ENCODE measurements at places on chromosomes 11 and 22.

GRCh38 chr22:44097263-44098020 is 73.3 kb downstream of the PARVB start:
- no peak for DNase-seq

DNA sequence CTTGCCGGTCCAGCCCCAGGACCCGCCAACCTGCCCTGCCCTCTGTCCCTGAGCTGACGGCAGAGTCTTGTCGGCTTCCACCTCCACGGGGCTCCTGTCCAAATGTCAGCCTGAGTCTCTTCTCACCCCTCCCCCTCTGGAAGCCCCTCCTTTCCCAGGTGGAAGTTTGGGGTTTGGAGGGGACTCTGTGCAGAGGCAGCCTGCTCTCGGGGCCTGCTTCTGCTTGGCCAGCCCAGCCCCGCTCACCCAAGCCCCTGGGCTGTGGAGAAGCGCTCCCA is 31.0 kb downstream of the CTTN start:
- no peak for DNase-seq

DNA sequence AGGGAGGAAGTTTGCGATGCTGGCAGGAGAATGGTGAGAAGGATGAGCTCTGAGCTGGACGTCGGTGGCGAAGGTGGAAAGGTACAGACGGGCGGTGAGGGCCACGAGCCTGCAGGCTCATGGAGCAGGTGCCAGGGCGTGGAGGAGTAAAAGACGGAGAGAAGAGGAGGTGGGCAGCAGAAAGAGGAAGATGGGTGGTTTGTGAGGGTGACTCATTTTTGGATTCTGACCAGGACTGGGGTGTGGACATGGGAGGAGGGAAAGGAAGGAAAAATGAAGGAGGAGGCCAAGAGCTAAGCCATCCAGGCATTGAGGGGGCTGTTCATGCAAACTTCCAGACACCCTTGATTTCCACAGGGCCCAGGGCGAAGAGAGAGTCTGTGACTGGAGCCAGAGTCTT is 3.5 kb downstream of the ZDHHC24 start:
- DNase-seq = no peak

- no peak for DNase-seq
These were observed 66.7 kb downstream of the RAB30 start for GRCh38 chr11:83004746-83005556.

GRCh38 chr11:133832991-133833897 is 12.1 kb downstream of the SPATA19 start:
- no peak for DNase-seq

- DNase-seq = no peak
These were observed 30.5 kb downstream of the CDPF1 start for GRCh38 chr22:46219636-46220035.

DNA sequence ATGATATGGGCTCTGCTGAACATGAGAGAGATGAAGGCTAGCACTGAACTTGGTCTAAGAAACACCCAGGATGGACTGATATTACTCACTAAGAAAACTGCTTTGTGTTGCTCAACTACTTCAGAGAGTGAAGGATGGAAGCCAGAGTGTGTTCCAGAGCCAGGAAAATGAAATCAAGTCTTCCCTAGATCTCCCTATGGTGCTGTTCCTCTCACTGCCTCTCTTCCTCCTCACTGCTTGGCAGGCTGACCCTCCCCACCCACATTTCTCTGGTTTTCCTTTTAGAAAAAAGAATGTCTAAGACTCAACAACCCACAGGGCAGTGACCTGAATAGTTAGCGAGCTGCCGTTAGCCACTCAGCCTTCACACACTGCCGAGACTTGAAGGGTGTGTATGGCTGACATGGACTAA is 65.6 kb downstream of the CCDC81 start:
- no peak for DNase-seq

DNA sequence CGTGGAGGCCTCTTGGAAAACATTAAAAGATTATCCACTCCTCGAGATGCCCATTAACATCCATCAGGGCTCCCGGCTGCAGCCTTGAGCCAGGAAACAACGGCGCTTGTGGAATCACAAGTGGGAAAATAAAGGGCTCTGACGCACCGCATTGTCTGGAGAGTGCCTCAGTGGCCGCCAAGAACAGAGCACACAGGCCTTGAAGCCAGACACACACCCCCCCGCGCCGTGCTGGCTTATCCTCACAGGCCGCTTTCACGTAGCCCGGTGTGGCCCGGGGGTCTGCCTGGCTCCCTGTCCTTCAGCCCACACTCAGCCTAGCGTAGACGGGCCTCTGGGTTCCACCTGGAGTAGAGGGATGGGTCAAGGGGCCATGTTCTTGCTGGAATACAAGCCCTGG is 1020.5 kb downstream of the BRD1 start:
- DNase-seq = no peak

GRCh38 chr11:57546869-57547475 is 9.6 kb downstream of the SMTNL1 start:
- DNase-seq = peak; percentile 73

DNA sequence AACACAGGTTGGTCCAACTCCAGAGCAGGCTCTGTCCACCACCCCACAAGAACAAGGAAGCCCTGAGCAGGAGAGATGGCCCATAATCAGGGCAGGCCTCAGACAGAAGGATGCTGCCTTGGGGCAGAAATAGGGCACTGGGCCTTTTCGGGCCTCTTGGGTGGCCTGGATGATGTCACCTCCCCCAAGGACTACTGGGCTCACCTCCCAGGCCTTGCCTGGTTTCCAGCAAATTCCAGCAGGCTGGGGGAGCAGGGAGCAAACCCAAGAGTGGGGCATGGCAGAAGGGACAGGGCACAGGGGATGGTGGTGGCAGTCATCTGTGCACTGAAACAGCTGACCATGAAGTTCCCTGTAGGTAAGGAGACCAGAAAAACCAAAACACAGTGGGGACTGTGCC is 5.3 kb upstream of the NAA40 start:
- DNase-seq = no peak

DNA sequence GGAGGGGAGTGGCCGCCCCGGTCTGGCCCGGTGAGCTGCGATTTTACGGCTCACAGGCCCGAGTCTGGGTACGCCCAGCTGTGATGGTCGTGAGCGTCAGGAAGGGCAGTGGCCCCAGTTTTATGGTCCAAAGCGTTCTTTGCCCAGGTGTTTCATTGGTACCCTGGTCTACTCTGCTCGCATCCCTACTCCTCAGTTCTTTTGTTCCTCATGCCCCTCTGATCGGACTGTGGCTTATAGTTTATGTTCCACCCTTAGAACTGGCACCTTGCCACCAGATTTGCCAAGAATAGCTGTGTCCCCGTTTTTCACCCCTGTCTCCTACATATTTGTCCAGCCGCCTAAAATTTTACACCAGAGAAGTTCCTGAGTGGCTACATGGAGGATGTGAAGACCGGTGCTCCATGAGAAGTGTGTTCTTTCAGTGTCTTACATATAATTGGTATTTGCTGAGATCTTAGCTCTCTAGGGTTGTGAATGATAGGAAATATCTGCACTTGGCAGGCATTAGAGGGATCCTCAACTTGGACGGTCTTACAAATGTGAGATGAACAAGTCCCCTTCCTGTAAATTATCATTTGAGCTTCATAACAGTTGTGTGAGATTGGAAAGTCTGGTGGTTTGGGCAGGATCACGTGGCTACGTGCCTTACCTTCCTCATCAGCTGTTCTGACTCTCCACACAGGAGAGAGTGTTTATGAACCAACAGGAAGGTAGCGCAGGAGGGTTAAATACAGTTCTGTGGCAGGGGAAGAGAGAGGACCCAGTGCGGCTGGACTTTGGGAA is 1.1 kb downstream of the PANX1 start:
- no peak for DNase-seq

GRCh38 chr11:2781408-2782274 is 81.8 kb upstream of the KCNQ1OT1 start:
- DNase-seq = no peak

DNA sequence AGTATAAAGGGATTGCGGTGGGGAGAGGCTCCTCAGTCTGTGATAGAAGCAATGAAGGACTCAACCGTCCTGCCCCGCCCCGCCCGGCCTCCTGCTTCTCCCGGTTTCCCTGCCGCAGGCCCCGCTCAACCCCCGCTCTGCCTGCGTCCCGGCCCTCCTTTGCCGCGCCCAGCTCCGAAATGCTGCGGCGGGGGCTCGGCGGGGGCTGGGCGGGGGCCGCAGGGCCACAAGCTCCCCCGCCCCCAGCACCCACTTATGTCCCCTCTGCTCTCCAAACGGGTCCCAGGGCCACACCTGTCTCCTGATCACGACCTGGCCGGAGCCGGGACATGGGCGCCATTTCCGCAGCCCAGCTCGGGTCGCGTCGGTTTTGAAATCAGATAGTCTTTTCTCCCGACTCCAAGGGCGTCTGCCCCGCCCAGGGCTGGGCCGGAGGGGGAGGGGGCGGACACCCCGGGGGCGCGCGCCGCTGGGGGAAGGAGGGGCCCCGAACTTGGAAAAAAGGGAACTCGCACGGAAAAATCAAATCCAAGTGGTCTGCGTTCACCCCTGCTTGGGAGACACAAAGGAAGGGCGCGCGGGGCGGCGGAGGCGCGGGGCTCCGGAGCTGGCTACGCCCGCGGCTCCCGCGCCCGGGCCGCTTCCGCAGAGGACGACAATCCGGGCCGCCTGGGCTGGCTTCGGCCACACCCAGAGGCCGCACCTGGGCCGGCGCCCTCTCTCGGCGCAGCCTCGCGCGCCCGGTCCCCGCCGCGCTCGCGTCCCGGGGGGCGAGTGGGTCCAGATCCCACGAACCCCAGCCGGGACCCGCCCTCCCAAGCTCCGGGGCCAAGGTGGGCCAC is 70.6 kb upstream of the EP300 start:
- peak; percentile 81 for DNase-seq

- DNase-seq = no peak
These were observed 58.5 kb downstream of the SLC22A9 start for GRCh38 chr11:63427971-63428508.

GRCh38 chr11:32024948-32025347 is 65.9 kb upstream of the RCN1 start:
- DNase-seq = no peak

DNA sequence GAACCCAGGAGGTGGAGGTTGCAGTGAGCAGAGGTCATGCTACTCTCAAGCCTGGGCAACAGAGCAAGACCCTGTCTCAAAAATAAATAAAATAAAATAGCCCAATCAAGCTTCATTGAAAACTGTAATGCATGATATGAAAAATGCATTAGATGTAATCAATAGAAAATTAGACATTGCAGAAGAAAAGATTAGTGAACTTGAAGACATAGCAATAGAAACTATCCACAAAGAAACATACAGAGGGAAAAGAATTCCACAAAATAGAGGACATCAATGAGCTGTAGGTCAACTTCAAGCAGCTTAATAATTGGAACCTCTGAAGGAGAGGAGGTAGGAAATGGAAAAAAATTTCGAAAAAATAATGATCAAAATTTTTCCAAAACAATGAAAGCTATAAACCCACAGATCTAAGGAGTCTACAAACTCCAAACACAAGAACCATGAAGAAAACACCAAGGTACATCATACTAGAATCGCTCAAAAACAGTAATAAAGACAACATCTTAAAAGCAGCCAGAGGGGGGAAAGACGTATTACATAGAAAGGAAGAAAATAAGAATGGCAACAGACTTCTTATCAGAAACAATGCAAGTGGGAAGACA is 104.2 kb downstream of the WNT7B start:
- no peak for DNase-seq

- no peak for DNase-seq
These were observed 32.6 kb upstream of the PRDM11 start for GRCh38 chr11:45113807-45114206.

GRCh38 chr11:12768726-12769673 is 94.8 kb downstream of the TEAD1 start:
- peak; percentile 29 for DNase-seq

DNA sequence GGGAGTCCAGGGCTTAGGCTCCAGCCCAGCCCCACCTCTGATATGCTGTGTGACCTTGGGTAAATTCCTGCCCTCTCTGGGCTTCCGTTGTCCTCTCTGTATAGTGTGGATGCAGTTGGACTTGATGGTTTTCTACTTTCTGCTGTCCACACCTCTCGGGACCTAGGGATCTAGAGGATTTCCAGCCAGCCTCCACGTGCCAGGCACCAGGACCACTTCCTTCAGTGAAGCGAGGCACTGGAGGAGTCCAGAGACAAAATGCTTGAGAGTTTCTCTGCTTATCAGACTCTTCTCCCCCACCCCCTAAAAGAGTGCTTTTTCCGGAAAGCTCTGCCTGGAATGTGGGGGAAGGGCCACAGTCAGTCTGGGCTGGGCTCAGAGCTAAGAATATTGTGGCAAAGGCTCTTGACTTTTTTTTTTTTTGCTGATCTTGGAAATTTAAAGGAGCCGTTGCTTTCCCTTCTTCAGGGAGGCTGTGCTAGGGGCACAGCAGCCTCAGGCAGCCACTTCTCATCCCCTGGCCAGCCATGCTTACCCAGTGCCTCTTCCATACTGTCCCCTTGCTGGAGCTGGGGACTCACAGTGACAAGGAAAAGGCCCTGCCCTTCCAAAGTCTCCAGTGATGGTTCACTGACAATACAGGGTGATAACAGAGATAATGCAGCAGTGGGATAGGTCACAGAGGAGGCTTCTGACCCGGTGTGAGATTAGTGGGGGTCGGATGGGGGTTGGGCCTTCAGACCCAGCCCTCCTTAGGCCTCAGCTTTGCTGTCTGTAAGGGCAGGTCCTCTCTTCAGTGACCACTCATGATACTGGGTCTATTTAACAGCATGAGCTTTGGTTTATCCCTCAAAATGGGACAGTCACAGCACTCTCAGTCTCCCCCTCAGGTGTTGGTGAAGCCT is 2.9 kb upstream of the SERPINH1 start:
- no peak for DNase-seq

DNA sequence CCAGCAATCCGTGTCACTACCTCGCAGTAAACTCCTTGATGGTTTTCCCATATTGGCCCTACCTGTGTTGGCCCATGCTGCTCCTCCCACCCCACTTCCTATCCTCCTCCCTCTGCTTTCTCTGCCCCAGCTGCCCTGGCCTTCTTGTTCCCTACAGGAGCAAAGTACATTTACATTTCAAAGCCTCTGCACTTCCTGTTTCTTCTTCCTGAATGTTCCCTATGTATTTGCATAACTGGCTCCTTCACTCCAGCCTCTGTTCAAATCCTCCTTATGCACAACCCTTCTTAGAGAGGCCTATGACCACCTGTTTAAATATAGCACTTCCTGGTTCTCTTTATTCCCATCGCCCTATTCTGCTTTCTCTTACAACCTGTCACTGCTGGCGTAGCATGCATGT is 62.2 kb downstream of the PARVA start:
- no peak for DNase-seq

- DNase-seq = no peak
These were observed 121.5 kb downstream of the ATG16L2 start for GRCh38 chr11:72935700-72936099.

GRCh38 chr11:120827198-120827597 is 196.7 kb upstream of the TBCEL start:
- DNase-seq = no peak

- DNase-seq = peak; percentile 84
These were observed 3.7 kb downstream of the RPS19BP1 start for GRCh38 chr22:39528681-39529486.

Measured in GM10248 (cell line).